Keratinocyte (primary cell): ENCODE measurements at places on chromosomes 4 and X.

DNA sequence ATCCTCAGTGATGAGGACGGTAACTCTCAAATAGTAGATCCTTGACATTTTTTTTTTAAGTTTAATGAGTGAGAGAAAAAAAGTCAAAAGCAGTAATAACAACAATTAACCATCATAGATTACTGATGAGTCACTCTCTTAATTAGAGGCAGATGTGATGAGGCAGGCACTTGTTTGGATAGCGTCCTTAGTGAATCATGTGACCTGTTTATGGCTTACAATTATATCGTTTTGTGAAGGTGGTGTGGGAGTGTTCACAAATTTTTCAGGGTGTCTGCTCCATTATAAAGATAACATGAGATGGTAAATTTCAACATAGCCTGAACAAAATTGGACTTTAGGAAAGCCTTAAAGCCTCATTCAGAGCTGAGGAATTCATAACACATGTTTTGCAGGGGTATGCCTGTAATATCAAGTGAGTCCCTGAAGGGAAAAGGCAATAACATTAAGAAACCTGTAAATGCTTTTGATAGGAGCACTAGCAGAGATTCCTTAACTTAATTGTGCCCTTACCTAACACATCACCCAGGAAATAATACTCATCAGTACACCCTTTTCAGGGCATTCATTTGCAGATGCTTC lies 51.9 kb upstream of the XIAP start:
- no peak for DNase-seq

- DNase-seq, result no peak
Observed at GRCh38 chr4:107631560-107631959, 88.5 kb downstream of the PAPSS1 start.

DNA sequence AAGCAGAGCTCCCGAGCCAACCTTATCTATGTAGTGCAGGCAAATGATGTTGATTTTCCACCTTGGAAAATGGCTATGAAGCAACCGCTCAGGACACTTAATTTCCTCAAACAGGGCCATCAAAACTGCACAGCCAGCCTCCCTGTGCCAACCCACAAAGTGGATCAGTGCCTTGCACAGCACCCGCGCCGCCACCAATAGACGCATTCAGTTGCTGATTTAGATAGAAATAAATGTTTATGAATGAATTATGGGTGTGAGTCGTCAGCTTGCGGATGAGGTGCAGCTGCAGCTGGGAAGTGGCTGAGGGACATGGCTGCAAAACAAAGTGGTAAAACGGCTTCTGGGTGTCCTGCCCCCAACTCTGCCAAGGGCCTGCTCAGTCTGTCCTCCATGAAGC lies 47.0 kb downstream of the SOD3 start:
- no peak for DNase-seq

- no peak for DNase-seq
Observed at GRCh38 chrX:28998609-28999135, 411.4 kb downstream of the IL1RAPL1 start.

DNA sequence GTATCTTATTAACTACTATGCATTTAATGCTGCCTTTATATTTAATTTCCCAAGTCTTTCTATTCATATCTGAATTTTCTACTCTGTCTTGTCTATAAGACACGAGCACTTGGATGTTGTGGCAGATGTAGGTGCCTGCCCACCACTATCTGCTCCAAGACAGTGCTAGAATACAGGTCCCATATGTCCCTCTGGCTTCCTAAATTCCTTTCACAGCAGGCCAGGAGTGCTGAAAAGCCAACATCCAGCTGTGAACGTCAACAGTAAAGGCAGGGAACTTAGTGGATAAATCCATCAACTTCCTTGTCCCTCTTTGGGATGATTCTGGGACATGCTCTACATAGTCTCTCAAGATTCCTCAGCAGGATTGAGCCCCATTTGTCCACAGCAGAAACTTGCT lies 245.1 kb upstream of the ETNPPL start:
- no peak for DNase-seq

DNA sequence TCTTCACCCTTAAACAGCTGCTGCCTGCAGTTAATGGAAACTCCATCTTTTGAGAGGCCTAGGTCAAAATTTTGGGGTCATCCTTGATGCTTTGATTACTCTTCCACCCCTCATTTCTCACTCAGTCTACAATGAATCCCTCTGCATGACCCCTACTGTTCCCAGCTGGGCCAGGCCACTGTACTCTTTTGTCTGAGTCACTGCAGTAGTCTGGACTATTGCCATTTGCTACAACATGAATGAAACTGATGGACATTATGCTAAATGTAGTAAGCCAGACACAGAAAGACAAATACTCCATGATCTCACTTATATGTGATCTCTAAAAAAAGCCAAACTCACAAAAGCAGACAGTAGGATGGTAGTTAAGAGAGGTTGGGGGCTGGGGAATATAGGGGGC lies 28.3 kb downstream of the STK32B start:
- no peak for DNase-seq

GRCh38 chr4:13541720-13542576 lies 2.4 kb downstream of the NKX3-2 start:
- DNase-seq, result no peak

DNA sequence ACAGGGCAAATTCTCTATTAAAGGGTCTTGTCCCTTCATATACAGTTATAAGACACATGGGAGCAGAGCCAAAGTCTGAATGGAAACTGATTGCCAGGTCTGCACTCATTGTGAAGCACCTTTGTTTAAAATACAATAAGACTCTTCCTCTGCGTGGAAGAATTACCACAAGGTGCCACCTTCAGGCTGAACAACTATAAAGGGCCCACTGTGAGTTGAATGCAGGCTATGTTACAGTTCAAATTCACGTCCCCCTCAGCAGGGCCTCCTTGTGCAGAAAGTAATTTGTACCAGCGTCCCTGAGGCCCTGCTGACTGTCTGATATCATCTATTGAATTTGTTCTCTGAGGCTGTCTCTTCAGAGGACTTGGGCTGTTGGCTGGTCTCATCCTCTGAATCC lies 225.8 kb upstream of the TEX13C start:
- DNase-seq, result no peak

- no peak for DNase-seq
Observed at GRCh38 chrX:126982158-126982557, 162.6 kb downstream of the PRR32 start.

- no peak for DNase-seq
Observed at GRCh38 chrX:84044051-84044450, 143.9 kb downstream of the RPS6KA6 start.

- no peak for DNase-seq
Observed at GRCh38 chr4:182680234-182680653, 236.9 kb downstream of the DCTD start.

GRCh38 chrX:67731061-67731460 lies 187.2 kb downstream of the AR start:
- no peak for DNase-seq

DNA sequence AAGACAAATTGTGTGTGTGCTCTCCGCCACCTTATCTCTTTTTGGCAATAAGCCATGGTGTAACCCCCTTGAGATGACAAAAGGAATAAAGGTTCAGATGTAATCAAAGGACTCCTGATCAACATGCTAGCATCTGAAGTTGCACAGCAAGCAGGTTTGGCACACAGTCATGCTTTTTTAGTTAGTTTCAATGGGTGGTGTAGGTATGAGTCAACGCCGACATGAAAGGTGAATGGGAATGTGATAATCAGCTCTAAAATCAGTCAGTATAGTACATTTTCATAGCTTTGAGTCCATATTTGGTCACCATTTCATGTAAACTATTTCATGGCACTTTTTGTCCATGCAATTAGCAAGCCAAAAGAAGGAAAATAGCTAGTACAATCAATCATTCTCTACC lies 50.4 kb upstream of the ETNPPL start:
- no peak for DNase-seq

DNA sequence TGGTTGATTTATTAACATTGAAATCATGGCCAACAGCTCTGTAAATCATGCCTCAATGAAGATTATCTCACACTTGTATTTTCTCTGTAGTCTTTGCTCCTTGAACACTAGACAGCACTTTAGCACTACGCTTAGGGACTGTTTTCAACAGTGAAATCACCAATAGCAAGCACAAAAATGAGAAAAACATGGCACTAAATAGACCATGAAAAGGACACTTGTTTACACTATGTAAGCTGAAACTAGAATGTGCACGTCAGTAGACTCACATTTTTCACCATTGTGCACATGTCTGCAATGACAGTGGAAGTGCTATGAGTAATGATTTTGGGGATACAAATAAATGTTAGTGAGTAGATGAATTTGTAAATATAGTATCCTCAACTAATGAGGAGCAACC lies 3.1 kb downstream of the BMP2K start:
- no peak for DNase-seq

DNA sequence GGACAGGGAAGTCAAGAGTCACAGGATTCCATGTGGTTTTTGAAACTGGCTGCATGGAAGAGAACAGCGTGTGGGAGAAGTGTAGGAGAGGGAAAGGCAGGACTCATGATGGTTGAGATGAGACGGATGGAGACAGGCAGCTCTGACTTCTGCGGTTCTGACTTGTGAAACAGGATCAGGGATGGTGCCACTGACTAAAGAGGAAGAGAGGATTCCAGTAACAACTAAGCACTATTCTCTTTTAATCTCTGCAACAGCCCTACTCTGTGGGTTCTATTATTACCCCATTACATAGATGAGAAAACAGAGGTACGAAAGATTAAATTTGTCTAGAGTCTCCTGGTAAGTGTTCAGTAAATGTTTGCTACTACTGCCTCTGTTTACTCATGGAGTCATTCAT lies 156.3 kb downstream of the CBR4 start:
- DNase-seq, result no peak

DNA sequence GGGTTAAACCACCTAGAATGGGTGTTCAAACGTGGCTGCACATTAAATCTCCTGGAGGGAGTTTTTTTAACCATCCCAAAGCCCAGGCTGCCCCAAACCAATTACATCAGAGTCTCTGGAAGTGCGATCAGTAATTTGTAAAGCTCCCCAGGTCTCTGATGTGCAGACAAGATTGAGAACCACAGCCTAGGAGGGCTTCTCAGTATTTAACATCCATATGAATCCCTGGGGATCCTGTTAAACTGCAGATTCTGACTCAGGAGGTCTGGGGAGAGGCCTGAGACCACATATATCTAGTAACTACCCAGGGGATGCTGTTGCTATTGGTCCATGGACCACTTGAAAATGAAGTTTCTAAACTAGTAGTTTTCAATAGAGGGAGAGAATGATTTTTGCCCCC lies 42.6 kb downstream of the SMPX start:
- DNase-seq, result no peak

DNA sequence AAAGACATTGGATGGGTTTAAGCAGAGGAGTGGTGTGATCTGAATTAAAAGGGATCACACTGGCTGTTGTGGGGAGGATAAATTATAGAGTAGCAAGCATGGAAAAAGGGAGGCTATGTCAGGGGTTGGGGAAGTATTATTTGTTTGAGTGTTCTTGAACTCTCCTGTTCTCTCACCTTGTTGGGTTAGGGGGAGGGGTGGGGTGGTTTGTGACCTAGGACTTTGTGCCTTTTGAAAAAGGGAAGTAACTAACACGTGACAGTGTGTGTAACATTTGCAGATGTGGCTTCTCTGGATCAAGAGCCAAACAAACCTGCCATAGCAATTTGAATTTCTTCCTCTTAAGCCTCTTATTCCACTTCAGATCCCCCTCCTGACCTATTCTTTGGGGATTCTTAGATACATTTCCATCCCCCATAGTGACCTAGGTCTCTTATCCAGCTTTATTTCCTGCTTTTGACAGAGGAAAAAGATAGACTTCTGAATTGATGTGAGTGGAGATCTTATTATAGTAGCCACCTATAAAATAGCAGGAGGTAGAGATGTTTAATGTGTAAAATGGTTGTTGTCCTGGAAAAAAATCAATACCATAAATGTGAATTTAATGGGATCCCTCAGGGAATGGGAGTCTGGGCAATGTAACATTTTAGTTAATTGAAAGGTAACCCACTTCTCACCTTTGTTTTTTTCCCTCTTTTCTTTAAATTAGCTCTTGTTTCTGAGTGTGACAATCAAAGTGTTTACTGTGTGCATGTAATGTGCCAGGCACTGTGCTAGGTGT lies 120.4 kb downstream of the CT47B1 start:
- DNase-seq, result no peak

DNA sequence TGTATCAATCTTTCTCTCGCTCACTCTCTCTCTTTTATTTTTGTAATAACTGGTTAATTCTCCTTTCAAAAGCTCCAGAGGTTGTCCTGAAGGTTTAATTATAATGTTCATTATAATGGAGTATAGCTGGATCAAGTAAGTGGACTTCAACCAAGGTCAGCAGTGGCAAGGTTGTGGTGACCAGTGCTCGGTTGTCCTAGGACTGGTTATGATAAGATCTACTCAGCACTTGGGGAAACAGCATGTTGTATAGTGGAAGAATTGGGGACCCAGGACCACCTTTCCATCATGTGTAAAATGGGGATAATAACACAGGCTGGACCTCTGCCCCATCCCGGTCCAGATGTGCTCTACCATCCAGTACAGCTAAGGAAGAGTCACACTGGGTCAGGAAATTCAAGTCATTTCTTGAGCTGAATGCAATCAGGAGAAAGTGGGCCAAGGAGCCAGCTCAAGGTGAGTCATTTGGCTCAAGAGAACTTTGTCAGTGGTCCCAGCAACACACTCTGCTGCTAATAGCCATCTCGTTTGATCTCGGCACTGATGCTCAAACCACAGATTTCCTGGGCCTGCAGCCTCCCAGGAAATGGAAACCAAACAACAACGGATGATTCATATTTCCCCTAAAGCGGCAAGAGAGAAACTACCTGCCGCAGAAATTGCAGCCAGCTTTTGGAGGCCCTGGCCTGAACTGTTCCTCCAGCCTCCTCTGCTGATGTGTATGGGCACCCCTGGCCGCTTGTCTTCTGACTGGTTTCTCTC lies 123.6 kb upstream of the RBPJ start:
- no peak for DNase-seq

- DNase-seq, result no peak
Observed at GRCh38 chr4:89829470-89830138, 7.4 kb downstream of the SNCA start.

GRCh38 chr4:1646690-1647089 lies 37.4 kb downstream of the FAM53A start:
- no peak for DNase-seq

DNA sequence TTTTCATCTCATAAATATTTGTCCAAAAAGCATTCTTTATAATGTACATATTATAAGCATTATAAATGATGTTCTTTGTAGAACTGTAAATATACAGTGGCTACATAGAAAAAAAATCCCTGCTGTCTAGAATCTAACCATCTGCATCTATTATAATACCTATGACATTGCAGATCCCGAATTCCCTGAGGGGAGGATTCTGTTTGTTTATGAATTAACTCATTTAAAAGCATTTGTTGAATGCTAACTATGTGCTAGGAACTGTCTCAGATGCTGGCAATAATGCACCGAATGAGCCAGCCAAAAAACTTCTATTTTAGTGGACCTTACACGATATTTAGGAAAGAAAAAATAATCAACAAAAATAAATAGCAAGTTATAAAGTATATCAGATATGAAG lies 189.6 kb downstream of the PACRGL start:
- no peak for DNase-seq

GRCh38 chrX:148282504-148282903 lies 217.9 kb upstream of the AFF2 start:
- DNase-seq, result no peak
